ENCODE measurements at places on chromosomes 12 and 14. TPM values are rescaled to one million over a fixed set of nuclear protein-coding genes. Genes with fewer than 3 reads are reported as not detected.

Gene HCAR2
- total RNA-seq = 1.7 TPM

Gene LMNTD1
- total RNA-seq = 1.1 TPM

- DNase-seq = no peak
Measured at GRCh38 chr14:75648066-75648838, 12.4 kb downstream of the ERG28 start.

GRCh38 chr12:19031032-19031431, 98.5 kb upstream of the PLEKHA5 start:
- DNase-seq = no peak

Gene IRAK3
- 12.6 TPM for total RNA-seq

DNA sequence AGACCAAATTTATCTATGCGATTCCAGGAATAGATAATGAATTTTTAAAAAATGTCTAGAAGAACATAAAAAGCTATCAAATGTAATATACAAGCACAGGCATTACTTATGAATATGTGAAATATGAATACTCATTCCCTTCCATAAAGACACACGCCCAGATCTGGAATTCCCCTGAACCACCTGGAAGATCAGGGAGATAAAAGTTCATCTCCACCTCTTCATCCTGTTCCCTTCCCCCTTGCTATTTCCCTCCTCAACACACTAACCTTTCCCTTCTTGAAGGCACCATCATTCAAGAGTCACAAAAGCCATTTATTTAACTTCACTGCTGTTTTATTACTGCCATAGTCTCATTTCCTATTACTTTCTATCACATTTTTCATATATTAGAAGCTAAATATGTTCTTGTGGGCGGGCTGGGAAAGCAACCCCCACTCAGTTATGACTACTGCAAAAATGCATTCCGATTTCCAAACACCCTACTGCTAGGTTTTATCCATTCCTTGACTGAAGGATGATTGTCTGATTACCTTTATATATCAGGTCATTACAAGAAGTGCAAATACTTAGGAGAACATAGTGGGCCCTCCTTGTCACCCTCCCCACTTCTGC, 16.1 kb downstream of the FGD6 start:
- no peak for DNase-seq

GRCh38 chr14:76097547-76097946, 54.2 kb upstream of the GPATCH2L start:
- no peak for DNase-seq

GRCh38 chr14:45156067-45156466, 20.3 kb downstream of the FANCM start:
- no peak for DNase-seq

DNA sequence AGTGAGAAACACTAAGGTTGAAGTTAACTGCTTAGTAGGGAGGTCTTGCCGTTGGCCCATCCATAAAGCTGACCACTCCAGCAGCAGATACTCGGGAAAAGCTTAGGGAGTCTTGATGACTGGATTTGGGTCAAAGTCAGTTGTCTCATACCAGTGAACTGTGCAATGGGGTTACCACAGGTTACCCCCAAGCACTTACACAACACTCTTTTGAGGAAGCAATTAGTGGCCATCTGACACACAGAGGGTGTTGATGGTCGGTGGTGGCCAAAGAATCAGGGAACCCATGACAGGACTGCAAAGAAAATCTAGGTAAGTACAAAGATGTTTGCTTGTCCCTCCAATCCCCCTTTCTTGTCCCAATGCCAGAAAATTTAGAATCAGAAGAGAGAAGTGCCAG, 410.2 kb downstream of the APAF1 start:
- no peak for DNase-seq

Data from cerebellum (tissue), 4 donors.